ENCODE measurements at places on chromosomes 5 and 9.

DNA sequence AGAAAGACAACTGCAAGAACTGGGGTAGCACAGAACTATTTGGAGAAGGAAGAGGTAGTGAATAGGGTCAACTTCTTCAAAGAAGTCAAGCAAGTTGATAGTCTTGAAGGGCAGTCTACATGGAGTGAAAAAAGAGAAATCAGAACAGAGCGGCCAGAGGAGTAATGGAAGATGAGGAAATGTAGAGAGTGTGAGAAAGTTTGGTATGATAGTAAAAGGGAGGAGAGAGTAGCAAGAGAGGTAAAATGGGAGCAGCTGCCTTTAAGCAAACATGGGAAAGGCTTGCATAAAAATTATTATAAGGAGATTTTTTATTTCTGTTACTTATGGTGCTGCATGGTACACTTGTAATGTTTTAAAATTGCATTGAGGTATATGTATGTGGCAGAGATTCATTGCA is 6.8 kb downstream of the ITGA2 start:
- no peak for DNase-seq

DNA sequence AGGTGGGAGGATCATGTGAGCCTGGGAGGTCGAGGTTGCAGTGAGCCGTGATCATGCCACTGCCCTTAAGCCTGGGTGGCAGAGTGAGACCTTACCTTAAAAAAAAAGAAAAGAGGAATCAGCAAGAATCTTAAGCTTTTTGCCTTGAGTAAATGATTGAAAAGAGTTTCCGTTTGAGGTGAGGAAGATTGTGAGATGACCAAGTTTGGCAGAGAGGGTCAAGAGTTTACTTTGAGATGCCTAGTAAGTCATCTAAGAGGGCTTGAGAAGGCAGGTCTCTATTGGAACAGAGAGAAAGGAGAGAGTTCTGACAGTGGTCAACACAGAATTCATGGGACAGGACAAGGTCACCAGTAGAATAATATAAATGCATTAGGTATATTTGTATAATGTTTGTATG is 572.1 kb downstream of the TLE4 start:
- DNase-seq: no peak

- no peak for DNase-seq
Observed at GRCh38 chr5:55997742-55998351, 3.1 kb upstream of the IL6ST start.

DNA sequence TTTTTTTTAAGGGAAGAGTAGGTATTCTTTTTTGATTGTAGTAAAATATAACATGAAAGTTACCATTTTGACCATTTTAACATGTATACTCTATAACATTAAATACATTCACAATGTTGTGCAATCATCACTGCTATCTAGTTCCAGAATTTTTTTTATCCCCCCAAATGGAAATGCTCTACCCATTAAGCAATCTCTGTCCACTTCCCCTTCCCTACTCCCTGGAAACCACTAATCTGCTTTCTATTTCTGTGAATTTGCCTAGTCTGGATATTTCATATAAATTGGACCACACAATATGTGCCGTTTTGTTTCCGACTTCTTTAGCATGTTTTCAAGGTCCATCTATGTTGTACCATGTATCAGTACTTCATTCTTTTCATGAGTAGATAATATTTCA is 429.5 kb downstream of the TLE1 start:
- no peak for DNase-seq

GRCh38 chr5:4911646-4912403 is 228.3 kb upstream of the ADAMTS16 start:
- no peak for DNase-seq

- DNase-seq: no peak
Observed at GRCh38 chr9:72648324-72649126, 127.1 kb downstream of the TMC1 start.

GRCh38 chr9:69056191-69056815 is 20.8 kb downstream of the FXN start:
- DNase-seq: no peak

DNA sequence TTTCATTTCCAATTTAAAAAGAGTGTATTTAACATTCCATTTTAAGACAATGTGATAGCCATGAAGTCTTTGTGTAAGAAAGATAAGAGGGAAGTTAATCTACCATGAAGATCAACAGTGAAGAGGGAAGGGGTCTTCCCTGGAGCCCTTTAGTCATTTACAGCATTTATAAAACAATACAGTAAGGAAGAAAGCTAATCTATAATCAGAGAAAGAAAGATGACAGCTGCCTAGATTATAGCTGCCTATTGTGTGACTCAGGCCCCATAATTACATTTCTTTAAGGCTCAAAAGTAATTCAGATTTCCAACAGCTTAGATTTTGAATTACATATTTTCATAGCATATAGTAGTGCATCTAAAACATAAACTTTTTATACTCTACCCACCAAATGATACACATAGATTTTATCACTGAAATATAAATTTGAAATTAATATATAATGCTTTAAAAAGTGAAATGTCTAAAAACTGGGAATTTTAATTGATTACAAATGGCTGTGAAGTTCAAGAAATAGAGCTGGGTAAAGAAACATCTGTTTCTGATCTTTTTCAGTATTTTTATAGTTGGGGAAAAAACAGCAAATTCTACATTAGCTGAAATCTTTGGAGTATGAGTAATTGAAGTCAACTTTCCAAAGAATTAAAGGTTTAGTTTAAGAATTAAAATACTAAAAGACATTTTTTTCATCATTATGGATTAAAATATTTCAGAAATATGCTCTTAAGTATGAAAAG is 89.6 kb downstream of the RIC1 start:
- no peak for DNase-seq

- no peak for DNase-seq
Observed at GRCh38 chr9:136584401-136584932, 38.6 kb upstream of the NOTCH1 start.

DNA sequence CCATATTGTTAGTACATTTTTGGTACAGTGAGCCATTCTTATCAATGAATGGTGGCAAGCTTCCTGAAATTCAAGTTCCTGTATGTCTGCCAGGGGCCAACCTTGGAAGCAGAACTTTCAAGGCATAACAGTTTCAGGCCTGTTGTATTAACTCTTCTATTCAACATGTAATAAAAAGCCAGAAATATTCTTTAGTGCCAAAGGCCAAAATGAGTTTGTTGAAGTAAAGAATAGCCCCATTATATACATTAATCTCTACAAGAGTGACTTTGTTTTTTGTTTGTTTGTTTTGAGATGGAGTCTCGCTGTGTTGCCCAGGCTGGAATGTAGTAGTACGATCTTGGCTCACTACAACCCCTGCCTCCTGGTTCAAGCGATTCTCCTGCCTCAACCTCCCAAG is 321.3 kb downstream of the KDM4C start:
- no peak for DNase-seq

DNA sequence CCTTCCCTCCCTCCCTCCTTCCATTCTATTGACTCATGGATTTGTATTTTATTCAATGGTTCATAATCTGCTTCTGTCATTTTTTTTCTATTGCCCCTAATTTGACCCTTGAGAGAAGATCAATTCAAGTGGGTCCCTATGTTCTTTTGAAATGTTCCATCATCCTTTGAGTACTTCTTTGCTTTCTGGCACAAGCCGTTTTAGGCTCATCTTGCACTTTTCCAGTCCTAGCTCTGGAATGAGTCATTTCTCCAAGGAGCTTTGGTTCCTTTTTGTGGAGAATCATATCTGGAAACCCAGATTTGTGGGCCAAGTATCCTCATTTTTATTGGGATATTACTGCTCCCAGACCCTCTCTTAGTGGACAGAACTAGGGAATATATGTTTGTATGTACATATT is 126.8 kb upstream of the PTPN3 start:
- no peak for DNase-seq

DNA sequence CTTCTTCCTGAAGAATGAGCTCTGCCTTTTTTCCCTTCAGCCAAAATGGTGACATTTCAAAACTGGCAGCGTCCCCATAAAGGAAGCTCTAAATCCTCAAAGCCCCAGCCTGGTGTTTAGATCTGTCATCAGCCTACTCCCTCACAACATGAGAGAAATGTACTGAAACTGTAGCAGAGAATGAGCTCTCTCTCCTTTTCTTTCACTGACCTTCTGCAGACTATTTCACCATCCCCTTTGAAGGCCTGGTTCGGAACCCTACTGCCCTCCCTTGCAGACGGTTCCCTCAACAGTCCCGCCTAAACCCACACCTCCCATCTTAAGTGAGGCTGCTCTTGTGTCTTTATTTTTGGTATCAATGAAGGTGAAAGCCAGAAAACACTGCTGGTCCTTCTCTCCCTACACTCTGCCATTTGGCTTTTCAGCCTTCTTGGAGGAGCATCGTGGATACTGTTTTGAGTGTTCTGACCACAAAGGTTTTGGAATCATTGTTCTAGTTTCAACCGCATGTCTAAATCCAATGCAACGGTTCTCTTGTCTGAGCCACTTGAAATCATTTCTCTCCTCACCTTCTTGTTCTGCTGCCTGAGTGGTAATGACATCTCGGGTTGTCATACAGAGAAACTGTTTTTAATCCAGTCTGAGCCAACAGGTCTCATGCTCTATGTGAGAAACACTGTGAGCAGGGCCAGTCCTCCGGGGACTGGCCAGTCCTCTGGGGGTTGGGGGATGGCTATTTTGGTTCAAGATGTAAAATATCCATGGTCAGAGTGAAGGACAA is 39.0 kb downstream of the ITK start:
- no peak for DNase-seq

DNA sequence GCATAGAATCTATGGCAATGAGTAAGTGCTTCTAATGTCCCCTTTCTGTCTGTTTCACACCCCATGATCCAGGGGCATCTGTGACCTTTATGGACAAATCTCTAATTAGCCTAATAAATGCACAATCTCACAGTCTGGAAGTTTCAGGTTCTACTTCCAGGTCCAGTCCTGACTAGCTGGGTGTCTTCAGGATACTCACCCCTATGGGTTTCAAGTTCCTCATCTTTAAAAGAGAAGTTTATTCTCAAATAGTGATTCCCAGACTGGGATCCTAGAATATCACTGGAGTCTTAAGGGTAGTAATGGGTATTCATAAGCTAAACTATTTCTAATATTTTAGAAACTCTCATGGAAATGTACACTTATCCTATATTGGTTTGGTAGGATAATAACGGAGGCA is 77.2 kb upstream of the ABCA1 start:
- no peak for DNase-seq

DNA sequence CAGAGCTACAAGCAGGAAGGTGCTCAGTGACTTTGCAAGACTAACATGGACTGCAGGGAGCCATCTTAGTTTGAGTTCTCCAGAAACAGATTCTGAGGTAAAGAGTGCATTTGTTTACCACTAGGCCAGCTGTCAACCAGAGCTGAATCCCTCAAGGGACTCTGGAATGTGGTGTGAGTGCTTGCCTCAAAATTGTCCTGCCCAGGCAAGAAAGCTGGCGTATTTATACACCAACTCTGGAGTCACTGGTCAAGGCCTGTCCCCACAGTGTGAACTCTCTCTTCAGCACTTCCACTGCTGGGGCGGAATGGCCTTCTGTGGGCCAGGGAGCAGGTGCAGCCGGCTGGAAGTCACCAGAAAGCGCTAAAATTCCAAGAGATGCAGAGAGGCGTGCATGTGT is 139.2 kb upstream of the TBCA start:
- no peak for DNase-seq

DNA sequence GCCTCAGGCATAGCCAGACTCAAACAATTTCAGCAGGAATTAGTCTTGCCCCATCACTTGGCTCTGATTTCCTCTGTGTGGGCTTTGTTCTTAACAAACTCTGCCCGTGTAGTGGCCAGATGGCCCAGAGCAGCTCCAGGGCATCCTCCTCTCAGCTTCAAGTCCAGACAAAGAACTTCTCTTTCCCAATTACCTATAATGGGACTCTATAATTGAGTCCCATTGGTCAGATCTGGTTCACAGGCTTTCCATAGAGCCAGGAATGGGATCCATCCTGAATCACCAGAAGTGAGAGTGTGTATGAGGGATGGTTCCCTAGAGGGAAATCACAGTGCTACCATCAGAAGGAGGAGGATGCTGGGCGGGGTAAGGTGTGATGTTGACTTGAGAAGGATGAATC is 515.8 kb downstream of the KIF4B start:
- DNase-seq: no peak

DNA sequence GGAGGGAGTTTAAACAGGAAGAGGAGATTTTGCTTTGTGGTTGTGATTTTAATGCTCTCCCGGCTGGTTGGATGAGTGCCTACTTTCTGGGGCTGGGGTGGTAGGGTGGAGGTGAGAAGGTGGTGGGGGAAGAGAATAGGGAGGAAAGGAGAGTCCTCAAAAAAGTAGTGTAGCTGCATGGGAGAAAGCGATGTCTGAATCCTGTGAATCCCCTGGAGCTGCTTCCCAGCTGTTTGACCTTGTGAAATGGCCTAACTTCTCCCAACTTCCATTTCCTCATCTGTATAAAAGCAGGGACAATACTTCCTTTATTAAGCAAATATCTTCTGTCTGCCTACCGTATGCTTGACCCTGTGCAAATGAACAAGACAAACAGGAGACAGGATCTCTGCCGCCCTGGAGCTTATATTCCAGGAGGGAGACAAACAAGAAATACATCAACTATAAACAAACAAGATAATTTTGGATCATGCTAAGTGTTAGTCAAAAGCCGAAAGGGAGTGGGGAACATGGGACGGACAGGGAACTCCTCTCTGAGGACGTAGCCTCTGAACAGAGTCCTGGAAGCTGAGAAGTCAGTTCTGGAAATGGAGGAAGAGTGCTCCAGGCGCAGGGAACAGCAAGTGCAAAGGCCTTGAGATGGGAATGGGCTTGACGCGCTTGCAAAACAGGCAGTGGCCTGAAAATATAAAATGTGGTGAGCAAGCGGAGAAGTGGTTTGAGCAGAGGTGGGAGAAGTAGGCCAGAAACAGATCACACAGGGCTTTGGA is 103.5 kb downstream of the SPRY4 start:
- DNase-seq: no peak

DNA sequence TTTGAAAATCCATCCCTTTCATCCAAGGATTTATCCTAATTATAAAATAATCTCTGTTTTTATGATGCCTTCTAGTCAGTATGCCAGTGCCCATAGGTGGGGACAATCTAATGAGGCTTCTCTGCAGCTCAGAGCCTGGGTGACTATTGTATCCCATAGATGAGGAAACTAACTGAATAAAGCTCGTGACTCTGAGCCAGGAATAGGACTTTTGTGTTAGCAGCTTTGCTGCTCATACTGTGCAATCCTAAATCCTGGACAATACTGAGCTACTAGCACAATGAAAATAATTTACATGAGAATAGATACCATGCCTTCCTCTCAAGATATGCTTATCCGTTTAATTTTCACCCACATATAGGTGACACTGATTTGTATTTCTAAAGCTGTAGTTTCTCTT is 443.0 kb downstream of the PLK2 start:
- no peak for DNase-seq

- DNase-seq: no peak
Observed at GRCh38 chr5:92653730-92654461, 927.1 kb downstream of the NR2F1-AS1 start.

GRCh38 chr5:137730336-137730735 is 5.6 kb downstream of the KLHL3 start:
- no peak for DNase-seq

DNA sequence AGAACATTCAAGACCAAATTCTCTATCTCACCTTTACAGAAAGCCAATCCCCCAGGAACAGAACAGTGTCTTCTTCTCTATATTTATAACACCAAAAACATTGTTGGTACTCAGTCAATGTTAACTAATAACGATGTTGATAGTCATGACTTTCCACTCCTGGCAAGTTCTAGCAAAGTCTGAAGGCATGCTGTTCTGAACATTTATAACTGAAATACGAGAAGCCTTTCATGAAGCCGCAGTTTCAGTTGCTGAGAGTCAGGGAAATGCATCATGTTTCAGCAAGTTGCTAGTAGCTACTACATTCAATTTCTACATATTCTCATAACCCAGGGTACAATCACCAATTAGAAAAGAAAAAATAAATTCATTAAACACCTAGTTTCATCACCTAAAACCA is 301.4 kb downstream of the PDE4D start:
- DNase-seq: no peak

- DNase-seq: no peak
Observed at GRCh38 chr9:115691693-115692092, 461.9 kb upstream of the PAPPA start.
